ENCODE measurements at places on chromosomes 2 and 18. TPM values are rescaled to one million over a fixed set of nuclear protein-coding genes. Genes with fewer than 3 reads are reported as not detected.

ZSWIM2 gene
- total RNA-seq = 0.09 TPM

ELOA2 gene
- not detected for total RNA-seq

PMAIP1 gene
- 3.1 TPM for total RNA-seq

AMER3 gene
- total RNA-seq = not detected

POTEI gene
- total RNA-seq = under 0.01 TPM

IL36G gene
- not detected for total RNA-seq

CRYGD gene
- total RNA-seq = not detected

TDRD15 gene
- not detected for total RNA-seq

ANKRD36C gene
- 17.2 TPM for total RNA-seq

TOGARAM2 gene
- total RNA-seq = 0.14 TPM
